ENCODE measurements at places on chromosomes 7 and 10. TPM values are rescaled to one million over a fixed set of nuclear protein-coding genes. Genes with fewer than 3 reads are reported as not detected.

The FBXL15 gene
- 40.5 TPM for polyA plus RNA-seq

The PNLIPRP1 gene
- not detected for polyA plus RNA-seq

The PHKG1 gene
- polyA plus RNA-seq, result not detected

The SNX8 gene
- polyA plus RNA-seq, result 61.3 TPM

The GPNMB gene
- polyA plus RNA-seq, result not detected

The OR2A42 gene
- polyA plus RNA-seq, result not detected

The STOX1 gene
- polyA plus RNA-seq, result 0.24 TPM

The VAX1 gene
- polyA plus RNA-seq, result not detected

The MRPS17 gene
- polyA plus RNA-seq, result 19.9 TPM

The PRXL2A gene
- 13.2 TPM for polyA plus RNA-seq

The STRIP2 gene
- polyA plus RNA-seq, result 0.08 TPM

The CXCL12 gene
- polyA plus RNA-seq, result not detected

The TMEM139 gene
- polyA plus RNA-seq, result not detected

The CALHM1 gene
- polyA plus RNA-seq, result 1.4 TPM

The CHST12 gene
- polyA plus RNA-seq, result 24.9 TPM

The TAC1 gene
- not detected for polyA plus RNA-seq

The KMT2E gene
- 239 TPM for polyA plus RNA-seq

The PRKAR1B gene
- 4.6 TPM for polyA plus RNA-seq

The CALML5 gene
- not detected for polyA plus RNA-seq

The GPER1 gene
- 0.66 TPM for polyA plus RNA-seq

The LRMDA gene
- not detected for polyA plus RNA-seq

The HHEX gene
- 134 TPM for polyA plus RNA-seq

All from IgD-negative memory B cell (primary cell).